IPS DF 19.7 (cell line): ENCODE measurements at places on chromosomes 13 and 19.

- DNase-seq: no peak
Measured at GRCh38 chr13:103521532-103521931, 455.3 kb upstream of the SLC10A2 start.

DNA sequence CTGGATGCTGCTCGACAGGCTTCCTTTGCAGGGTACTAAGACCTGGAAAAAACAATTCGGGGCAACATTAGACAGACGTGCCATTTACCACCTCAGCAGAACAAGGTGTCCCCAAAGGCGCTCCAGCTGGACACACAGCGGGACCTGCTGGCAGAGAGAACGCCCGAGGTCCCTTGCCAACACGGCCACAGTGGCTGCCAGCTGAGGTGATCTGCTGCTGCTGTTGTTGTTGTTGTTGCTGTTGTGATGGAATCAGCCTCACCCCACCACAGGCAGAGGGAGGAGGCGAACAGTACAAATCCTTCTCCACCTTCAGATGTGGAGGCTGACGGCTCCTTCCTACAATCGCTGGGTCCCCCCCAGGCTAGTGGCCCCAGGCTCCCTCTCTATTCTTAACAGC, 25.2 kb downstream of the ANKRD27 start:
- no peak for DNase-seq

DNA sequence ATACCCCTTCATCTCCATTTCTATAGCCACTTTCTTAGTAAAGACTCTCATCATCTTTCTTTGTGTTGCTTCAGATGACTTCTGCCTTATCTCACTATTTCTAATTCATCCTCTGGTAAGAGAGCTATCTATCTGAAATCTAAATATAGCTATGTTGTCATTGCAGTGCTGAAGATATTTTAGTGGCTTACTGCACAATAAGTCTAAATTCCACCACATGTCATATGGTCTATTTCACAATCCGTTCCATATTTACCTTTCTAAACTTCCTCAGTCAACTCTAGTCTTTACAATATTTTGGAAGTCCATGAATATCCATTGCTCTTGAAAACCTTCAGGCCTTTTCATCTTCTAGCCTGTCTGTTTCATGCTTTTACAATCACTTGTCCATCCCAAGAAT, 465.1 kb upstream of the SLC10A2 start:
- DNase-seq: no peak

DNA sequence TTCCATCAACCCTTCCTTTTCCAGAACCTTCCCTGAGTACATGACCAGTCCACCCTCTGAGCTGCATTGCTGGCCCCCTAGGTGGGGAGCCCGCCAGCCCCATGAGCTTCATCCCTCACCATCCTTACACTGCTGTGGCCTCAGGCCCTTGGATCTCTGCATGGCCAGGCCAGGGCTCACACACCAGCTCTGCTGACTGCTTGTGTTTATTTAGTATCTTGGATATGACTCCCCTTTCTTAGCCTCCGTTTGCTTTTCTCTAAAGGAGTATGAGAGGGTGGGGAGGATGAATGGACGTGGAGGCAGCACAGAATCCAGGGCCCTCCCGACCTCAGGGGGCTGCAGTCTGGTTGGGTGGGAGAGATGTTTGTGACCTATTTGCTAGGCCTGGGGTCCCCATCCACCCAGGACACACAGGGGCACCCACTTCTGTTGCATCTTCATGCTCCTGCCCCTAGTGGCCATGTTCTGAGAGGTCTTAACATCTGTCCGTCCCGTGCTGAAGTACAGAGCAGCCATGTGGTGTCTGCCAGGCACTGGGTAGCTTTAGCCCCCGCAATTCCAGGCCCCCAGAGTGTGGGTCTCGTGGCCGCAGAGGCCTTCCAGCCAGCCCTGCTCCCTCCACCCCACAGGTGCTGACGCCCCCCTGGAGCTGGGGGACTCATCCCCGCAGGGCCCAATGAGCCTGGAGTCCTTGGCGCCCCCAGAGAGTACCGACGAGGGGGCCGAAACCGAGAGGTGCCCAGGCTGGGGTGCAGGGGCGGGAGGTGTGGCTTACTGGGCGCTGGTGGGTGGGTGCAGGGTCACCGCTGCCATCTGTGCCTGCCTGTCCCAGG, 13.0 kb downstream of the ARHGEF1 start:
- no peak for DNase-seq

DNA sequence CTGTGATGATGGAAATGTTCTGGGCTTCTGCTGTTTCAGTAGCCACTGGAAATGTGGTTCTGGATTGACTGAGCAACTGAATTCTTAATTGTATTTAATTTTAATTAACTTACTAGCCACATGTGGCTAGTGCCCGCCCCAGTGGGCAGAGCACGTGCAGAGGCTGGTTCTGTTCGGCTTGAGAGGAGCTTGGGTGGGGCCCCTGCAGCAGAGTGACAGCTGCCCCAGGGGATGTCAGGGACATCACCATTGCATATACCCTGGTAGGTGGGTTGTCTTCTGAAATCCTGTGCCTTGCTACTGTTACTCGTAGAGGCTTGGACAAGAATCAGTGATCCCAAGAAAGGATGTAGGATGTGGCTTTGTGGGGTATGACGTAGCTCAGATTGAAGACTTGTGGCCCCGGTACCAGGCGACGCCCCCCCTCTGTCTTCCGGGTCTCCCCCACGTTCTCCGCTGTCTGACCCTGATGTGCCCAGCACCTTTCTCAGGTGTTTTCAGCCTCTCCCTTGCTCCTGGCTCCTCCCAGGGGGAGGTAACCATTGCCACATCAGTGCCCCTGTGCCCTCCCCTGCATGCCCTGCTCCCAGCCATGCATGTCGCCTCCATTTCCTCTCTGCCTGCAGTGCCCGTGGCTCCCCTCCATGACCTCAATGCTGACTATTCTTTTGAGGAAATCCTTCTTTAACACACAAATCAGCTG, 102.6 kb upstream of the RNF113B start:
- DNase-seq: no peak
